ENCODE measurements at places on chromosomes 4 and X.

GRCh38 chr4:133150486-133151340, 1.6 kb downstream of the PCDH10 start:
- DNase-seq, result peak; percentile 58

DNA sequence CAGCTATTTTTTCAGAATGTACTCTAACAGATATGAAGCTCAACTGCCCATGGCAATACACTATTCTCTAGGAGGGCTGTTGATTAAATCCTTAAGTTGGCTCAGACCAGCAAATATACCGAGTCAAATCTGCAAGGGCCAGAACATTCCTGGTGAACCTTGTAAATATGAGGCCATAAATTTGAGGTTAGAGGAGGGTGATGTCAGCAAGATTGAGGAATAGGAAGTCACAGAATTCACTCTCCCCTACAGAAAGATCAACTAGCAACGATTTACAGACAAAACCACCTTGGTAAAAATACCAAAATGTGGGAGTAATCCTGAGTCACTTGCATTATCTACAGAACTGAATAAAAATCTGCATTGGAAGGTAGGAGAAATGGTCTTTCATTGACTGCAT, 399.3 kb downstream of the GPM6A start:
- DNase-seq, result no peak

GRCh38 chr4:112546476-112546875, 30.5 kb upstream of the NEUROG2 start:
- DNase-seq, result no peak

- DNase-seq, result no peak
Observed at GRCh38 chrX:134444681-134445080, 15.3 kb upstream of the HPRT1 start.

DNA sequence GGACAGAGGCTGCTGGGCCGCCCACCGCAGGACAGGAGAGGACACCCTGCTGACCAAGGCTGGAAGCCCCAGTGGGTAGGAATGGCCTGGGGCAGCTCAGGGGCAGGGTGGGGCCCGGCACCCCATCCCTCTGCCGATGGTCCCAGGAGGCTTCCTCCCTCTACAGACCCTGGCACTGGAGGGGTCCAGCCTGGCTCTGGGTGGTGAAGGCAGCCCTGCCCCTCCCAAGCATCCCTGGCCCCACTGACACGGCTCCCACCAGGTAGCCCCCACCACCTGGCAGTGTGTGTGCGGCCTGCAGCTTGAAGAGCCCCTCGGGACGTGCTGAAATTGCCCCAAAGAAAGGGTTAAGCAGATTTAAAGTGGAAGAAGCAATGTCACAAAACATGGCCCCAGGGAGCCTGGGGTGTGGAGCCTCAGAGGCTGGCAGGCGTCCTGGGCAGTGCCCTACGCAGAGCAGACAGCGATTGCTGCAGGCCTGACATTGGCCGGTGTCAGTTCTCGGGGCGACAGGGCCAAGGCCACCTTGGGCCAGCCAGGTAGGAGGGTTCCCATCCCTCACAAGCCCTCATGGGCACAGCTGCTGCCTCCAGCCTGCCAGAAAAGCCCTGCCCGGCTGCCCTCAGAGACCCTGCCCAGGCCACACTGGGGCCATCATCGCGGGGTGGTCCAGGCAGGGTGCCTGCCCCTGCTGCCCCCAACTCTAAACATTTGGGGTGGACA, 80.5 kb downstream of the FAM53A start:
- peak; percentile 68 for DNase-seq

DNA sequence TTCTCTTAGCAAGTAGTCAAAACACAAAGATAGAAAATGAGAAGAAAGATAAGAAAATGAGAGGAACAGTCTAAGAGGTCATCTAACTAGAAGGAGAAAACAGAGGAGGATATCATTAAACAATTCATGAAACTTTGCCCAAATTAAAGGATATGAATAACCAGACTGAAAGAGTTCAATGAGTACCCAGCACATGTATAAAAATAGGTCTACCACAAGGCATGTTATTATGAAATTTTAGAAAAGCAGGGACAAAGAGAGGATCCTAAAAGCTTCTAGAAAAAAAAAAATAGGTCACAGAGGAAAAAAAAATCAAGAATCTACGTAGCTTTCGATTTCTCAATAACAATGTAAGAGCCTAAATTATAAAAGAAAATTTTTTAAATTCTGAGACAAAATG, 118.5 kb downstream of the WDFY3 start:
- no peak for DNase-seq

DNA sequence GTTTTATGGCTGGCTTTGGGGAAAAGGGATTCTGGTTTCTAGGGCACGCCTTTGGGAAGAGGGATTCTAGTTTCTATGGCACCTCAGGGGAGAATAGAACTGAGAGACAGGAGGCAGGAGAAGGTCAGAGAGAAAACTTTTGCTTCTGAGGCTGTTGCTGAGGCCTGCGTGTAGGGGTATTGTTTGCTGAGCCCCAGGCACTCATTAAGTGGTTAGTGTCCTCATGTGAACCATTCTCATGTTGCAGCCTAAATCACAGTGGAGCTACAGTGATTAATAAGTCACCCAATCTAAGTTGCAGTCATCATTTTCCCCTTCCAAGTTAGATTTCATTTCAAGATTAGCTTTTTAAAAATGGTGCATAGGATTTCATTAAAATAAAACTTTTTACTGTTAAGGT, 29.0 kb downstream of the VCX3A start:
- no peak for DNase-seq

DNA sequence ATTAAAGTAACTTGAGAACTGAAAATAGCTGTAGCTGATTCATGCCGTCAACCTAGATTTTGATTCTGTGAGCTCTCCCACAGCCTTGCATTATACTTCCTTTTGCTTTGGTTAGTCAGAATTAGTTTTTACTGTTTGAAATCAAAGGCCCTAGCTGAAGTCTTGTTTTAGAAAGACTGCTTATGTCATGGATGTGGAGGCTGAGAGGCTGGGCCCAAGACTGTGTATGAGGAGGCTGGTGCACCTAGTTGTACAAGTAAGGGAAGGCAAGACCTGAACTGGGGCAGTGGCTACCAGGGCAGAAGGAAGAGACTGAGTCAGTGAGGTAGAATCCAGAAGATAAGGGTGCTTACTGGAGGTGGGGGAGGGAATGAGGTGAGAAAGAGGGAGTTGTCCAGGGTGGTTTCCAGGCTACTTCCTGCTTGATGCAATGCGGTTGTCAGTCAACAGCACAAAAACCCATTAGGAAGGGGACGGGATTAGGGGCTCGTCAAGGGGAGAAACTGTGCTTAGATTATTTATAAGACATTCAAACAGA, 76.2 kb upstream of the PAGE3 start:
- no peak for DNase-seq

DNA sequence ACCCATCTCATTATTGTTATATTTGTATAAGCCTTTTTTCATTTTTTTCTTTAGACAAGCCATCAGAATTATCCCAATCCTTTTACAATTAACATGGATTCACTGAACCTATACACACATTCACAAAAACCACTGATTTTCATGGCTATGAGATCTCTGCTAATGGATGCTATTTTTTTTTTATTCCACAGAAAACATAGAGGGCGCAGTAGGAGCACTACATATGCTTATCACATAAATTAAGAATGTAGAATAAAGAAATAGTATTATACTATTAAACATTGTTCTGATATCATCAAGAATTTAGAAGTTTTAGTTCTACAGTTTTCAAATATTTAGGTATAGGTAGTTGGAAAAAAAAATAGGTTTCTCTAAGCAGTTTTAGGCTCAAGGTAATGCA, 1477.4 kb downstream of the ARAP2 start:
- DNase-seq, result no peak

GRCh38 chrX:72120837-72121236, 10.9 kb downstream of the RTL5 start:
- DNase-seq, result no peak

- DNase-seq, result no peak
Observed at GRCh38 chr4:188008377-188008776, 12.8 kb downstream of the ZFP42 start.

DNA sequence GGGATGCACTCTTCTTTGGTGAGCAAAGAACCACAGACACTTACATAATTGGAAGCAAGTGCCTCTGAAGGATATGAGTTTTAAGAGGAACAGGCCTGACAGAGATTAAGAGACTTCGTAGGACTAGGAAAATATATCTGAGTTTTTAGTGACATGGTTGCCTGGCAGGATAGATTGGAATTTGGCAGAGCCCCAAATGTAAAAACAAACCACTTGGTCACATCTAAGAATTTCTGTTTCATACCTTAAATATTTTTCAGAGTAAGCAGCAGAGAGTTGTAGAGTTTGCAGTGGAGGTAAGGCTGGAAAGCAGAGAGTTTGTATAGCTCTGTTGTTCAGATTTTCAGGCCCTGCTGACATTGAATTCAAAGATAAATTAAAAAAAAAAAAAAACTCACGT, 150.1 kb upstream of the MAGEB2 start:
- no peak for DNase-seq

- no peak for DNase-seq
Observed at GRCh38 chr4:82744284-82744968, 54.2 kb downstream of the SCD5 start.

GRCh38 chr4:51909236-51909703, 66.3 kb downstream of the DCUN1D4 start:
- no peak for DNase-seq

- DNase-seq, result no peak
Observed at GRCh38 chr4:90069151-90069550, 58.0 kb upstream of the CCSER1 start.

GRCh38 chrX:141736656-141737055, 38.1 kb upstream of the SPANXD start:
- no peak for DNase-seq

DNA sequence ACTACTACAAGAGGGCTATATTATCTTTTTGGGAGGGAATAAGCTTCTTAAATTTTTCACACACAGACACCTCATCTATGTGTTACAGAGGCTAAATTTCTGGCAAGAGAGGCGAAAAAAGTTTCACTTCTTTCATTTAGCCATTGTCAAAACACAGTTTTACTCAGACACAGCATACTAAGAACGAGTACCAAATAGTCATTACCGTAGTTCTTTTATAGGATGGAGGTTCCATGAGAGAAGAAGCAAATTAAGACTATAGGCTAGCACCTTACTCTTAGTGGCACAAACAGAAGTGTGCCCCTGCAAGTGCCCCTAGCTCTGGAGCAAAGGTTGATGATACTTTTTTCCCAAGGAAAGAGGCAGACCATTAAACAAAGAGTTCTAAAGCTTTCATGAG, 26.2 kb downstream of the UGT2B7 start:
- no peak for DNase-seq

DNA sequence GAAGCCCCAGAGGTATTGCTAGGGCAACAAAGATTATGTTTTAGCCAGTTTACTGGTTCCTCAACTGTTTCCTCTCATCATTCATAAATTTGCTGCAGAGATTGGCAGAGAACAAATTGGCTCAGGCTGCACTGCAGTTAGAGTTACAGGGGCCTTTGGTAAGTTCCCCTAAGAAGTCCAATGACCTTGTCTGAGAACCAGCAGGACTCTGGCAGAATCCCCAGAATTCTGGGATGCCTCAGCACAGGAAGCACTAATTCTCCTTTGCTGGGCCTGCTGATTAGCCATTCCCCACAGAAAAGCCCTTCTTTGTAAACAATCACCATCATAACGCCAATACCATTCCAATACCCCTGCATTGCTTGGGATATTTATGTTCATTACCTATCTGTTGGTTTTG, 151.3 kb downstream of the USP46 start:
- no peak for DNase-seq

DNA sequence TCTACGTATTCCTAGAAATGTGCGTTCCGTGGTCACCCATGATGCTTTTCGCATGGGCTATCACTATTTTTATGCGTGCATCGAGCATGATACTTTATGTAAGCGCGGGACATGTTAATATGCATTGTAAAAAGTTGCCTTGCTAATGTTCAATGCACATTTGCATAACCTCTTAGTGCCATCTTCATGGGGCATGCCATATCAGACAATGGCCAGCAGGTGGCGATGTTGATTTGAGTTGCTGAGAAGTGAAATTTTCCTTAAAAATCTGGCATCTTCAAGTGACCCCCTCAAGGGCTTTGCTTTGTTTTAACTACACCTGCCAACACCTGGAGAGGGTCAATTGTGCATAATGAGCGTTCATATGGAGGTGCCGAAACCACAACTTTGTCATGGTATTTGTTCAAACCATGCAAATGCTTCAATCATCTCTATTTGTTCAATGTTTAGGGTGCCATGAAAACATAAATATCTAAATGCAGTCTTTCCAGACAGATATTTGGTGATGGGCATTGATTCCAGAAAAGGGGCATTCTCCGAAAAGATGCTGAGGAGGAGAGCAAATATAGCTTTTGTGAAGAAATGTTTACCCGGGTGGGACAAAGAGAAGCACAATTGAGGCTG, 833.9 kb upstream of the PRKX start:
- DNase-seq, result peak; percentile 7

- DNase-seq, result peak; percentile 73
Observed at GRCh38 chrX:18997916-18998315, 14.0 kb upstream of the PHKA2 start.

- DNase-seq, result no peak
Observed at GRCh38 chr4:177573507-177573906, 131.3 kb upstream of the AGA start.

DNA sequence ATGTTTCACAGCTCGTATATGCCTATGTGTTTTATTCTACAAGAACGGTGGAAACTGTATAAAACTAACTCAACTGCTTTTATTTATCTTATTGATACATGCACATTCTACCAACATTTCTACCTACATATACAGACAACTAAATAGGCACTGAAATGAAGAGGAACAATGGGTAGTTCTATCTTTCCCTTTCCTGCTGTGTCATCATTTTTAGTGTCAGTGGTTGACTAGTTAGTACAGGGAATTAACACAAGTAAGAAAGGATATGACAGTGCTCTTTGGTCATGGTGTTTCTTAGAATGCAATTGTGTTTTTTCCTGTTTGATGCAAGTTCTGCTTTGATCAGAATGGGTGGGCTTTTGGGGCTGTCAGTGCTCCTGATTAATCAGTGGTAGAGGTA, 293.8 kb upstream of the CTSO start:
- no peak for DNase-seq
